ENCODE measurements at places on chromosomes 5 and 9.

- DNase-seq: no peak
Measured at GRCh38 chr5:54186912-54187445, 123.4 kb downstream of the ARL15 start.

DNA sequence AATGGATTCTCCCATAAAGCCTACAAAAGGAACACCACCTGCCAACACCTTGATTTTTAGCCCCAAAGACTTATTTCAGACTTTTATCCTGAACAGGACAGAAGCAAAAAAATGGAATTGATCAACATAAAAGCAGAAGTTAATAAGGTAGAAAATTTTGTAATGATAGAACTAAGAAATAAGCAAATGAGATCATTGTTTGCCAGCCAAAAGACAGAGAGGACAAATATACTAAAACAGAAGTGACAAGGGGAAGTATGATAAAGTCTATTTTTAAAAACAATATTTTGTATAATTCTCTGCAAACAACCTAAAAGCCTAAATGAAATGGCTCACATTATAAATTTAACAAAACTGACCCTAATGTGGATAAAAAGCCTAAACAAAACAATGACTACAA lies 110.5 kb upstream of the PRSS3 start:
- DNase-seq: no peak

- peak; percentile 23 for DNase-seq
Measured at GRCh38 chr5:110757118-110757729, 18.4 kb downstream of the SLC25A46 start.

DNA sequence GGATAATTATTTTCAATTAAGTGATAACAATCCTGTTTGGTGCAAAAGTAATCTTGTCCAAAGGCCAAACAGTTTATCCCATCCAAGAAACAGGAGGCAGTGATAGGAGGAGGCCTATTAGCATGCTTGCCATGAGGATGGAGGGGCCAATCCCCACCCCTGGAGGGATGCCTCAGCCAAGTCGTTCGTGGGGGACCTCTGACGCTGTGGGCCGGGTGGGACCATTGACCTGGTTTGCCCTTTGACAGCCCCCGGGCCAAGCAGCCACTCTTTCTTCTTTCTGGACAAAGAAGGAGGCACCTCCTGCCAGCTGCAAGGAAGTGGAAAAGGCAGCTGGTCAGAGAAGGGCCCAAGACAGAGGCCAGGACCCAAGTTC lies 39.5 kb upstream of the GRHPR start:
- DNase-seq: no peak

DNA sequence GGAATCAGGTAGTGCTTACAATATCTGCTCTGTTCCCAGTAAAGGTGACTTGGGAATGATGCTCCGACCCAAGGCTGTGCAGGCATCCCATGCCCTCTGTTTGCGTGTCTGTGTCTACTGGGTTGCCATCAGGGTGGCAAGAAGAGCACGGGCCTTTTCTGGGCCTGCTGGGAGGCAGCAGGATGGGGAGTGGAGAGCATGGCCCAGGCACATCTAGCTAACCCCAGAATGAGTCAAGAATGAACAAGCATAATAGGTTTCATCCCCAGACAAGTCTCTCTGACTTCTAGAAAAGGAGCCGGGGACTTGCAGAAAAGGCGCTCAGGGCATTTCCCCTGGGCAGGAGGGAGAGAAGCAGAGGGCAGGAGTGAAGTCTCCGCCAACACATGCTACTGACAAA lies 260.4 kb downstream of the IRX1 start:
- DNase-seq: no peak

- no peak for DNase-seq
Measured at GRCh38 chr9:114085387-114085789, 7.3 kb upstream of the AMBP start.

DNA sequence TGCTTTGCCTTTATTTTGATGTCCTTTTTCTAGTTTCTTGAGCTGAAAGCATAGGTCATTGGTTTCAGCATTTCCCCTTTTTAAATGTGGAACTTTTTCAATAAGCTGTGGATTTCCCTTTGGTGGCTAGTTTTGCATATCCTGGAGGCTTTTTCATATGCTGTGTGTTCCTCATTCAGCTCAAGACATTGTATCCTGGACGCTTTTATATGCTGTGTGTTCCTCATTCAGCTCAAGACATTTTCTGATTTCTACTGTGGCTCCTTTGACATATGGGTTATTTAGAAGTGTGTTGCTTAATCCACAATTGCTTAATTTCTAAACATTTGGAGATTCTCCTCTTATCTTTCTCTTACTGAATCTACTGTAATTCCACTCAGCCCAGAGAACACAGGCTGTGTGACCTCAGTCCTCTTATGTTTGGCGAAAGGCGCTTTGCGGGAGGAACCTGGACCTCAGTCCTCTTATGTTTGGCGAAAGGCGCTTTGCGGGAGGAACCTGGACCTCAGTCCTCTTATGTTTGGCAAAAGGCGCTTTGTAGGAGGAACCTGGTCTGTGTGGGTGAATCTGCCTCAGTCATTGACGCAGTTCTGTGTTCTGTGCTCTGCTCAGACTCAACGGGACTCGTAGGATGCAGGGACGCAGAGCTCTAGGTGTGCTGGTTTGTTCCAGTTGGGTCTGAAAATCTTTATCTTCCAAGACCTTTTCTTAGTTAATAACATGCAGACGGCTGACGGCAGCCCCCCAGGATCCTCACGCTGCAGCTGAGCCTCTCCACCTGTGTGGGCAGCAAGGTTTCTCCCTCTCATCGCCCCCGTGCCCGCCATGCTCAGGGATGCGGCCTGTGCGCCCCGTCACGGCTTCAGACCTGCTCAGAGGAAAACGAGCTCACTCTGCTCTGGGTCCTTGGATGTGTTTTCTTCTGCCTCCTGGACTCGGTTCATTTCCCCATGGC lies 6.0 kb upstream of the SLC9A3 start:
- no peak for DNase-seq

GRCh38 chr5:62645223-62645622 lies 66.6 kb downstream of the LRRC70 start:
- DNase-seq: no peak

DNA sequence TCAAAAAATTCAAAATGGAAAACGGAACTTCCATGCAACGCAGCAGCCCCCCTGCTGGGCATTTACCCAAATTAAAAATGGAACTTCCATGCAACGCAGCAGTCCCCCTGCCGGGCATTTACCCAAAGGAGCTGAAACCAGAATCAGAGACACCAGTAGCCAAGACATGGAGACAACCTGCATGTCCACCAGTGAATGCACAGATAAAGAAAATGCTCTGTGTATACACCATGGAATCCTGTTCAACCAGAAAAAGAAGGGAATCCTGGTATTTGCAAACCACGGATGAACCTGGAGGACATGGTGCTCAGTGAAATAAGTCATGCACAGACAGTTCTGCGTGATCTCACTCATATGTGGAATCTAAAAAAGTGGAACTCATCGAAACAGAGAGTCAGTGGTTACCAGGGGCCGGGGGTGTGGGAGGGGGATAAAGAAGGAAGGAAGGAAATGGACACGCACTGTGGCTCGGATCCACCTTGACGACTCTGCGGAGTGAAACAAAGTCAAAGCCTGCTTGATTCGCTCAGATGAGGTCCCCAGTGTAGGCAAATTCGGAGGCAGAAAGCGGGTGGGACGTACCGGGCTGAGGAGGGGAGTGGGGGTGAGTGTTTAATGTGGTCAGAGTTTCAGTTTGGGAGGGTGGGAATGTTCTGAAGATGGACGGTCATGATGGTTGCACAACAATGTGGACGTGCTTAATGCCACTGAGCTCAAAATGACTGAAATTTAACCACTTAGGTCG lies 40.2 kb upstream of the EXOC3 start:
- DNase-seq: no peak

DNA sequence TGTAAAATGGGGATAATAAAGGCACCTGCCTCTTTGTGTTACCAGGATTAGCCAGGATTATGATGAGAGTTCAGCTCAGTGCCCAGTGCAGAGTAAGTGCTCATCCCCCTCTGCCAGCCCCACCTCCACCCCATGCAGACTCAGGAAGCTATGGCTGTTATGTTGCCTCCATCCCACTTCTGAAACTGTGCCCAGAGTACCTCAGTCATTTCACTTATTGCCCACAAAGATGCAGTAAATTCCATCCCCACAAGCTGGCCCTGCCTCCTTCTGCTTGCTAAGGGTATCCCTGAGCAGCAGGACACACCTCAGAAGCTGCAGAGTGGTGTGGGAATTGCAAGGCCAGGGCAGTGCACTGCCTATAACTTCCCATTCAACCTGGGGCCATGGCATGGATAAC lies 415.1 kb downstream of the SPOCK1 start:
- no peak for DNase-seq

GRCh38 chr5:134430001-134430569 lies 18.4 kb upstream of the CDKN2AIPNL start:
- DNase-seq: no peak

GRCh38 chr5:17160756-17161040 lies 56.7 kb upstream of the BASP1 start:
- DNase-seq: no peak

- DNase-seq: no peak
Measured at GRCh38 chr5:2172471-2172870, 289.7 kb upstream of the IRX4 start.

- DNase-seq: no peak
Measured at GRCh38 chr9:92618633-92619225, 51.2 kb downstream of the IPPK start.

DNA sequence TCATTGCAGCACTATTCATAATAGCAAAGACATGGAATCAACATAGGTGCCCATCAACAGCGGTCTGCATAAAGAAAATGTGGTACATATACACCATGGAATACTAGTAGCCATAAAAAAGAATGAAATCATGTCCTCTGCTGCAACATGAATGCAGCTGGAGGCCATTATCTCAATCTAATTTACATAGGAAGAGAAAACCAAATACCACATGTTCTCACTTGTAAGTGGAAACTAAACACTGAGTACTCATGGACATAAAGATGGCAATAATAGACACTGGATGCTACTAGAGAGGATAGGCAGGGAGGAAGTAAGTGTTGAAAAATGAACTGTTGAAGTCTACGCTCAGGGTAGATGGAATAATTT lies 203.9 kb upstream of the CDH9 start:
- no peak for DNase-seq

GRCh38 chr9:129726322-129727160 lies 26.3 kb downstream of the PTGES start:
- peak; percentile 76 for DNase-seq

- peak; percentile 56 for DNase-seq
Measured at GRCh38 chr9:113602126-113603047, 138.9 kb downstream of the RGS3 start.

Data from nephron progenitor cell (in vitro differentiated cells).